NCI-H1092 treated with DMSO at 0.1 percent for 48 hours (cell line): ENCODE measurements at places on chromosomes 7 and 10.

DNA sequence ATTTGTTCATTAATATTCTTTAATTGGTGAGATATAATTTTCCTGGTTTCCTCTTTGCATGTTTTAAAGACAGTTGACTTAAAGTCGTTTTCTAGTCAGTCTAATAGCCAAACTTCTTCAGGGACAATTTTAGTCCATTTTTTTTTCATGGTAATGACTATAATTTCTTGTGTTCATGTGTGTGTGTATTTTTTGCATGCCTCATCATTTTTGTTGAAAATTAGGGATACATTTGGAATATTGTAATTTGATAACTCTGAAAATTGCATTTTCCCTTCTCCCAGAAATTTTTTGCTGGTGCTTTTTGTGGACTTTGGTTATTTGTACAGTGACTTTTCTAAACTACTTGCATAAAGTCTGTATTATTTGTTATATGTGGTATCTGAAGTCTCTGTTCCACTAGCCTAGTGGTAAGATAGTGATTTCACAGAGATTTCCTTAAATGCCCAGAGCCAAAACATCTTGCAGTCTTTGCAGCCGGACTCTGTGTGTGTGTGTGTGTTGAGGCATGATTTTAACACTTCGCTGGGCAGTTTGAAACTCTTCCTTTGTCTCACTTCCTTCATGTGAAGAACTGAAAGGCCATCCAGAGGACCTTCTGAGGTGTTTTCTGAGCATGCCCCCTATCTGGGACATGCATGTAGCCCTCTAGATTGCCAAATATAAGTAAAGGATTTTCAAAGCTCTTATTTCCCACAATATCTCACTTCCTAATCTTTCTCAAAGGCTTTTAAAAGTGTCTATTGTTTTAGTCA, 40.9 kb upstream of the ZNF365 start:
- no peak for DNase-seq

GRCh38 chr7:75789361-75789924, 17.4 kb upstream of the CCL26 start:
- DNase-seq: no peak

DNA sequence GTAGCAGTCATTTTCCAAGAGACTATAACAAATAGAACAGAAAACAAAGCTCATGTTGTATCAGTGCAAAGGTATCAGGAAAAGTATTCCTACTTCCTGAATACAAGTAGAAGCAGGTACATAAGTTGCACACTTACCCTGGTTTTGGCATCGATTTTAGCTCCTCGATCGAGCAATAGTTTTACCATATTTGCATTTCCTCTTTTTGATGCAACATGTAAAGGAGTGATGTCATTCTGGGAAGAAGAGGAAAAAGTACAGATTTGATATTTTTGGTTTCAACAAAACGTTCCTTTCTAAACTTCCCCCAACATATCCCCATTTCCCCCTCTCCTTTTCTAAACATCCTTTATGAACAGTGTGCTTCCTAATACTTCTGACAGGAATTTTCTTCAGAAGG, 155.1 kb downstream of the ANK3 start:
- DNase-seq: no peak

GRCh38 chr10:124149189-124150042, 56.0 kb upstream of the CHST15 start:
- peak; percentile 79 for DNase-seq

DNA sequence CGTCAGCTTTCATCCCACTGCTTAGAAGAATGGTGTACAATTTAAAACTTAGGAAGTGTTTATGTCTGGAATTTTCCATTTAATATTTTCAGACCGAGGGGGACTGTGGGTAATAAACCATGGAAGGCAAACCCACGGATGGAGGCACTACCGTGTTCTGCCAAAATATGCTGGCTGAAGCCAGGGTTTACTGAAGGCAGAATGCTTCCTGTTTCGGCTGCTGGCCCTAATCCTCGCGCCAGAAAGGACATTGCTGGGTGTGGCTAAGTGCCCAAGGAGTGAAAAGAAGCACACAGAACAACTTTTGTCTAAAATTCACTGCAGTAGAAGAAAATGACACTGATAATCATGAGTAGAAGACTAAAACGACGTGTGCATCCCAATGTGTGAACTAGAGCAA, 32.3 kb downstream of the PITRM1 start:
- DNase-seq: no peak

GRCh38 chr7:84800846-84801245, 386.0 kb downstream of the SEMA3D start:
- no peak for DNase-seq

GRCh38 chr7:54781134-54781920, 22.3 kb upstream of the SEC61G start:
- no peak for DNase-seq

DNA sequence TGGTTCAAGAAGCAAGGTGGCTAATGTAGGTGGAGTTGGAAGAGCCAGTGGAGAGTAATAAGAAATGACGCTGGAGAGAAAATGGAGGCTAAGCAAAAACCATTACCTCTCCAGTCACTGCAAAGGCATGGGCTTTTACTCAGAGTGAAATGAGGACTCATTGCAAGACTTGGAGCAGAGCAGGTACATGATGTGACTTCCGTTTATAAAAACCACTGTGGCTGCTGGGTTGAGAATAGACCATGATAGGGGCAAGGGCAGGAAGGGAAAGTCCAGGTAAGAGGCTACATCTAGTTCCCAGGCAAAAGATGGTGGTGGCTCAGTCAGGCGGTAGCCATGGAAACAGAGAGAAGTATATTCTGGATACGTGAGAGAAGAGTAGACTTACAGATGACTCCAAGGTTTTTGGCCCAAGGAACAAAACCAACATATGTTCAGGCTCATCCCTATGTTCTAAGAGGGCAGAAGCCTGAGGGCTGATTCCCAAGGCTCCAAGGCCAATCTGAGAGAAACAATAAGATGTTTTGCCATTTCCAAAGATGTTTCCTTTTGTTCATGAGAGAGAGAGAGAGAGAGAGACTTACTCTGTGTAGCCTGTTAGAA, 21.5 kb upstream of the PDE1C start:
- no peak for DNase-seq

DNA sequence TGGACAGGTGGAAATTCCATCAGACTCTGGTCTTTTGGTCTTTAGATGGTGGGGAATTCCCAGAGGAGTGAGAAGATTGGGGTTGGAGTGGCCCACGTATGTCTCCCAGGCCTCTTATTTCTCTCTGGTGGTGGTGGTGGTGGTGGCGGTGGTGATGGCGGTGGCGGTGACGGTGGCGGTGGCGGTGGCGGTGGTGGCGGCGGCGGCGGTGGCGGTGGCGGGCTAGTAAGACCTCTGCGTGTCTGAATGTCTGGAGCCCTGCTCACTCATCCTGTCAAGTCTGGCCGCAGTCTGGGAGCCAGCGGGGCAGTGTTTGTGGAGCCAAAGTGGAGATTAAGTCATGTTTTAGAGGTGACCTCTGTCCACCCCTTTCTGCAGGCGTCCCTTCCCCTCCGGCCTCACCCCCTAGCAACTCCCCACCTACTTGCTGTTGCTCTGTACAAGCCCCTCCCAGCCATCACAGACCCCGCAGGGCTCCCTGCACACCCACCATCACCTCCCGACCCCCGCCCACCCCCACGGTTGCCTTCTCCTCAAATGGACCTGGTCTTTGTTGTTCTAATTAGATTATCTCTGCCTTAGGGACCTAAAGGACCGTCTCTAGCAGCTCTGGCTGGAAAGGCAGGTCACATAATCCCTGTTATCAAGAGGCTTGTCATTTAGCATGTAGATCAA, 165.0 kb upstream of the TBX20 start:
- DNase-seq: no peak

- DNase-seq: no peak
Measured at GRCh38 chr10:60798031-60798430, 19.8 kb downstream of the CDK1 start.

GRCh38 chr7:26097837-26098668, 53.9 kb upstream of the NFE2L3 start:
- no peak for DNase-seq

DNA sequence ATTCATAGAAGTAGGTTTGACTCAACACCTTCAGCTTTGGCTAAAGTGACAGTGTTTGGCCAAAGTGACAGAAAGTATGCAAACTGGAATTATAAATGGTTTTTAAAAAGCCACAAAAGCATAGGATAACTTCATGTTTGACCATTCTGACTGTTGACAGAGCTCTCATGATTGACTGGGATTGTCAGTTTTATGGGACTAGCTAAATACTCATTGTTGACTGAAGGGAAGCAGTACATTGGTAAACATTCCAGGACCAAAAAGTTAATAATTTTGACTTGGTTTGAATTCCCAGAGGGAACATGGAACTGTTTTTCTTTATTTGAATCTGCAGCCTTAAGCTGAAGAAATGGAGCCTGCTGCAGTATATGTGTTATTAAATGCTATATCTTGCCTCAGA, 84.6 kb upstream of the STEAP4 start:
- DNase-seq: no peak

DNA sequence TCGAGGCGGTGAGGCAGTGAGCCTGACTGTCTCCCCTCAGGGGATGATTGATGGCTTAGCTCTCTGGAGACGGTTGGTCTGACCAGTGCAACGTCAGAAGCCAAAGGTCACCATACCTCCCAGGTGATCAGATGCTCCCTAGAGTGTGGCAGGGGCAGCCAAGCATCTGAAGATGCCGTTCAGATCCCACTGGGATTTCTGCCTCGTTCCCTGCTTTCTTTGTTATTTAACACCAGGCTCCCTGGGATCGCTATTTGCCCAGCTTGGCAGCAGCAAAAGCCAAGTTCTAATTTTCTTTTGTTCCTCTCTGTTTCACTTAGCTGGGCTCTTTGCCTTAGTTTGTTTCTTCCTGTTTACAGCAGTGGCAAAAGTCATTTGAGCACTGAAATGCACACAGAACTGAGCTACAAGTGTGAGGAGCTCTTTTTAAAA, 53.5 kb upstream of the SVIL start:
- DNase-seq: peak; percentile 54

- no peak for DNase-seq
Measured at GRCh38 chr7:55138663-55139062, 119.8 kb downstream of the EGFR start.

- DNase-seq: no peak
Measured at GRCh38 chr10:12726971-12727831, 274.3 kb downstream of the CCDC3 start.

- DNase-seq: no peak
Measured at GRCh38 chr10:98349508-98349922, 65.5 kb downstream of the PYROXD2 start.

- no peak for DNase-seq
Measured at GRCh38 chr7:111987115-111987826, 218.9 kb downstream of the DOCK4 start.

DNA sequence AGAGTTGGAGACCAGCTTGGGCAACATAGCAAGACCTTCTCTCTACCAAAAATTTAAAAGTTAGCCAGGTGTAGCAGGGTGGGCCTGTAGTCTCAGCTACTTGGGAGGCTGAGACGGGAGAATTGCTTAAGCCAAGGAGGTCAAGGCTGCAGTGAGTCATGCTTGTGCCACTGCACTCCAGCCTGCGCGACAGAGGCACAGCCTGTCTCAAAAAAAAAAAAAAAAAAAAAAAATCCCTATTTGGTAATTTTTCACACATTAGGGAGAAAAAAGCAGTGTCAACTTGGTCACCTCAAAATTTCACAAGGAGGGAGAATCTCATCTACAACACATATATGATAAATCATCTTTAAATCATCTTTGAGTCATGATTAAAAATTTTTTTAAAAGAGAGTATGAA, 6.4 kb upstream of the ZNF398 start:
- no peak for DNase-seq

GRCh38 chr10:28366994-28367393, 64.1 kb upstream of the MPP7 start:
- DNase-seq: no peak

DNA sequence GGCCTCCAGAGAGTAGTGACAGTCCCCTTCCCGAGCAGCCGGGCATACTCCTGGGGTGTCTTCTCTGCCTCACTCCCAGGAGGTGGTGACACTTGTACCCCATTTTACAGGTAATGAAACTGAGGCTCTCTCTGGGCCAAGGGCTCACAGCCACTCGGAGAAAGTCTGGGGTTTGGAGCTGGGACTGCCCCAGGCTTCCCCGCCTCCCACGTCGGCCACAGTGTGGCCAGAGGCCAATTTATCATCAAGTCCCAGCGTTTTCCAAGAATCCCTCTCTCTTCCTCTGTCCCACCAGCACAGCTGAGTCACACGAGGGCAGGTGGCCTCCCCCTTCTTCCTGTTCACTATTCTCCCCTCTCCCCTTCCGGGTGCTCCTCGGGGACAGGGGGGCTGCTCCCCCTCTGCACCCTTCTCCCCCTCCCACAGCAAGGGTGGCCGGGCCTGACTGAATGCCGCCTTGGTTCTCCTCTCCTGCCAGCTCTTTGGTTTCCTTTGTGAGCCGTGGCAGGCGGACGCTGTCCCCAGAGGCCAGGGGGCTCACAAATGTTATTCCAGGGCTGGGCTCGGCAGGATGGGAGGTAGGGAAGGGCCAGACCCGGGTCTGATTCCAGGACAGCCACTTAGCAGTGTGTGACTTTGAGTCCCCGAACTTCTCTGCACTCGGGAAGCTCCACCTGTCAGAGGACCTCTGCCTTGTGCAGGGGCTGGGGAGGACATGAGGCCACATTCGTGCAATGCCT, 17.7 kb downstream of the CLIP2 start:
- DNase-seq: no peak

DNA sequence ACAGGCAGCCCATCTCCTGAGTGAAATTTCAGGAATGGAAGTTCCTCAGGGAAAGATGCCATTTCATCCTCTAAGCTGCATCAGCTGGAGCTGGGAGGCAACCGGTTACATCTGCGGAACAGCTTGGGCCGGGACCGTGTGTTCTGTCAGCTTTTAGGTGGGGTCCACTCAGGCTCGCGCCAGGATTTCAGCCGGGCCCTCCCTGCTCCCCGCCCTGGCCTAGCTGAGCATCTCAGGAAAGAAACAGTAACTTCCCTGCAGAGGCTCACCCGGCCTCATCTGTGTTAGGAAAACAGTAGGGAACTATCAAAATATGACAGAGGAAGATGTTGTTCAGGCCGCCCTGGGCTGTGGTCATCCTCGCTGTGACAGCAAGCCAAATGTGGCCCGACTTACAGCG, 110.4 kb downstream of the TRIL start:
- no peak for DNase-seq

DNA sequence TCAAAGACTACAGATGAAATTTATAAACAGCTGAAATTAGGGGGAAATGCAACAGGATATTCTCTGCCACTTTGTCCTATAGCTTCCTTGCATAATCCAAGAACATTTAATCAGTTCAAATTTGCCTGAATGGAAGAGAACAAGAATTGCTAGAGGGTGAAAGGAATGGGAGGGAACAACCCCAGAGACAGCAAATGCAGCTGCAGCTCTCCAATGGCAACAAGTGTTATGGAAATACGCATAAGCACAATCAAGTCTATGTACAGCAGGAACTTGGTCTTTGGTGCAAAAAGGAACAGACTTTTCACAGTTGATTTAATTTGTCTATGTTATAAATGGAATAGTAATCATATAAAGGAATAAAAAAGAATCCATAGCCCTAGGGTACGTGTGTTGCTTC, 269.0 kb upstream of the ETV1 start:
- no peak for DNase-seq
